ENCODE measurements at places on chromosomes 6 and 20.

DNA sequence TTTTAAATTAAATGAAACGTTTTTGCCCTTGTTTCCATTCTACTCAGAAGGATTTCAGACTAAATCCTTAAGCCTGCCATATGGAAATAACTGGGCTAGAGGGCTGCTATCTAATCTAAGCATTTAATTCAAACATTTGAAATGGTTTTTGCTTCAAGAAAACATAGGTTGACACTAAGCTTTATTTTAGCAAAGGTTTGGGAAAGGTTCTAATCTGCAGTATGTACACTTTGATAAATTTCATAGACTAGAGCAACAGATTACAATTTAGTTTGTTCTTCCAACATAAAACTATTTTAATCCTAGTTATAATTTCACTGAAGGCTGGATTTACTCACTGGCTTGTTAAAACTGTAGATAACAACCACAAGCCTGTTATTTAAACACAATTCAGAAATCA lies 72.1 kb downstream of the TMEM200A start:
- no peak for DNase-seq

GRCh38 chr20:45957021-45957941 lies 14.7 kb downstream of the ZNF335 start:
- DNase-seq, result no peak

DNA sequence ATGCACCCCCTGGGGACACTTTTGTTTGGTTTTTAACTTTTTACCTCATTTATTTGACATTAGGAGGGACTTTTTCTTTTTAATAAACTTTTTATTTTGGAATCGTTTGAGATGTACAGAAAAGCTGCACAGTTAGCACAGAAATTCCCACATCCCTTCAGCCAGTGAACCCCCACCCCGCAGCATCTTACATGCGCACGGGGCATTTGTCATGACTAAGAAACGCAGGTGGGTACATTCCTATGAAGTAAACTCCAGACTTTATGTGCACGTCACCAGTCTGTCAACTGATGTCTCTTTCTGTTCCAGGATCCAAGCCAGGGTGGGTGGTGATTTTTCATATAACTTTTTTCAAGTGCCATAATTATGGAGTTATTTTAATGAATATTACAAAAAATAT lies 4.9 kb upstream of the ZNF831 start:
- DNase-seq, result no peak

DNA sequence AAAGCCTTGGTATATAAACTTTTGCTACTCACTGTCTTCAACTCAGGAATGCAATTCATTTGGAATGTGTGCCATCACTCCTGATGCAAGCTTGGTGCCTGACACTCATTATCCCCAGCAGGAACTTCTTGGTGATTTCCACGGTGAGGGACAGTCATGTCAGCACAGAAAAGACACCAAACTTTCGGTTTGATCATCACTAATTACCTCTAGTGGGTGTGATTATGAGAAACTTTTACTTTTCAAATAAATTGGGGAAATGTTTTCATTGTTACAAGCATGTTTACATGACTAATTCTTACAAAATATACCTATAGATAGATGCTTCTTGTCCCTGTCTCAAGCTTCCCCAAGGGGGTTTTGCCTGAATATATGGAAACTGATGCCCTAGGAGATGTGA lies 40.9 kb downstream of the RPP40 start:
- DNase-seq, result no peak

- DNase-seq, result no peak
These were observed 56.9 kb downstream of the PREX1 start for GRCh38 chr20:48770700-48771442.

GRCh38 chr6:157585274-157586087 lies 204.5 kb downstream of the ZDHHC14 start:
- no peak for DNase-seq

DNA sequence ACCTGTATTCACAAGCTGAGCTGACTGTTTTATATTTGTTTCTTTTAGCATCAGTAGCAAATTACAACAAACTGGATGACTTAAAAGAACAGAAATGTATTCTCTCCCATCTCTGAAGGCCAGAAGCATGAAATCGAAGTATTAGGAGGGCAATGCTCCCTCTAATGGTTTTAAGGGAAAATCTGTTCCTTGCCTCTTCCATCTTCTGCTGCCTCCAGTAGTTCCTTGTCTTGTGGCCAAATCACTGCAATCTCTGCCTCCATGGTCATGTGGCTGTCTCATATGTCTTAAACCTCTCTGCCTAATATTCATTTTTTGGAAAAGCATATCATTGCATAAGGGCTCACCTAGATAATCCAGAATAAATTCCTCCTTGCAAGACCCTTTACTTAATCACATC lies 25.2 kb upstream of the ASCC3 start:
- no peak for DNase-seq

DNA sequence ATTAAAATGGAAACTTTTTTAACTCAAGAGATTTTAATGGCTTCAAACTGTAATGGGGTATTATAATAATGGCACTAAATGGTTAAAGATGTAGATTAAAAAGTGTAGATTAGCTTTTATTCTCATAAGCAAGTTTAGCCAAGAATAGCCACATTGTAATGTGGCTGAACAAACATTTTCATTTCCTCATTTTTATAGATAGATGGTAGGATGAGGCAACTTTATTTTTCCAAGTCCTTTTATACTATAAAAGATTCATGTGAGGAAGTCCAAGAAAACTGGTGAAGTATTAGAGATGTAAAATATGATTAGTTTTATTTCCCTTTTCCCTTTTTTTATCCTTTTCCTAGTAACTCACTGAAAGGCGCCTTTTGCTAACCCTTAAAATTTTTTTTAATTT lies 88.8 kb downstream of the ATRN start:
- DNase-seq, result no peak

- DNase-seq, result peak; percentile 76
These were observed 26.5 kb downstream of the GHRH start for GRCh38 chr20:37235065-37235464.

GRCh38 chr6:164246082-164246481 lies 831.6 kb downstream of the QKI start:
- DNase-seq, result no peak

GRCh38 chr20:1803061-1803931 lies 91.9 kb upstream of the SIRPA start:
- DNase-seq, result no peak

DNA sequence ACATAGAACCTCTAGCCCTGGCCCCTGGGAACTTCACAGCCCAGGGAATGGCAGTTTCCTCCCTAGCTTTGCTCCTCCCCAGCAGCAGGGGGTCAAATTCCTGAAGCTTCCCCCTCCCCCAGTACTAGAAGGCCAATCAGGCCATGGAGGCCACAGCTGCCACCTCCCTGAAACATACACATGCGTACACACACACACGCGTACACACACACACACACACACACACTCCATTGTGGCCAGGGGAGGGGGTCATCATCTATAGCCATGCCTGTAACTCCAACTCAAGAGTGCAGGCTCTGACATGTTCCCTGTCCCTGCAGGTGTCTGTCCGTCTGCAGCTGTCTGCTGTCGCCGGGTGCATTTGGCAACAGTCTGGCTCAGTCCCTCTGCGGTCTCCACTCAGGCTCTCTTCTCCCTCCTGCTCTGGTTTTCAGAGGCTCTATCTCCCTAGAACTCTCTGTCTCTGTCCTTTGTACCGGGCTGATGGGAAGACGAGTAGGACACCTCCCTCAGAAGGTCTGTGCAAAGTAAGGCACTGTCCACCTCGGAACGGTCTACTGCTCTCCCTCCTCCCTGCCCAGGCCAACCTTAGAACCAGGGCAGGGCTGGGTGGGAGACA lies 1.4 kb downstream of the LRFN2 start:
- DNase-seq, result peak; percentile 56

- no peak for DNase-seq
These were observed 101.2 kb upstream of the TIAM2 start for GRCh38 chr6:154893917-154894316.

GRCh38 chr6:91743756-91744155 lies 1156.9 kb upstream of the MAP3K7 start:
- DNase-seq, result no peak

DNA sequence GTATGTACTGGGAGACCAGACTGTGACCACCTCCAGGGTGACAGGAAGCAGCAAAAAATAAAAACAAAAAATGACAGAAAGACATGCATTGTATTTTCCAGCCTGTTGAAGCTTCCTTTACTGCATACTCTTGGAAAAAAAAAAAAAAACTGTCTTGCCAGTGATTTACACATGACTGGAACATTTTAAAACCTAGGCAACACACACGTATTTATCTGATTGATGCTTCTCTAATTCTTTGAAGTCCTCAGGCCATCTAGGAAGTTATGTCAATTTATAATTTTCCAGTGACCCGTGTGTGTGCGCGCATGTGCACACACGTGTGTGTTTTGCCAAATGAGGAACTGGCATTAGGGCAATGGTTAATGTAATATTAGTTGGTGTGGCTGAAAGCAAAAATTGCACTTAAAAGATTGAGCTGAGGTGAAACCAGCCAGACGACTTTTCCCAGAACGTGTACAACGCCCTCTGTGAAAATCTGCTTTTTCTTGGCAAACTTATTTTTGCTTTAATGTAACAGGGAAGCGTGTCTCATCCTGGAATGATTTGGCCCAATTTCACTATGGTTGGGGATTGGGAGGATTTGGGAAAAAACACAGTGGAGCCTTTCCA lies 315.2 kb downstream of the TFAP2A start:
- no peak for DNase-seq

DNA sequence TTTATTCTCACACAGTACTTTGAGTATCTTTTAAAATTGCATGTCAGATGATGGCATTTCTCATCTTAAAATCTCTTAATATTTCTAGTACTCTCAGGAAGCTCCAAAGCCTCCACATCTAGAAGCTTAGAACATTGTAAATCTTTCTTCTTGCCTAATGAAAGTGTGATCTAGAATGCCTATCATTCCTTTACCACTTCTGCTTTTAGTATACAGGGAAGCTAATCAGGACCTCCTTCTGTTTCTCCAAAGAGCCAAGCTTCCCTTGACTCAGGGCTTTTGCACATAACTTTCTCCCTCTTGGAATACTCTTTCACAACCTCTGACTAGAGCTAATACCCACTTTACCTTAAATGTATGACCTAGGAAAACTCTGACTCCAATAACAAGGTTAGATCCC lies 7.5 kb upstream of the ELOVL4 start:
- no peak for DNase-seq

DNA sequence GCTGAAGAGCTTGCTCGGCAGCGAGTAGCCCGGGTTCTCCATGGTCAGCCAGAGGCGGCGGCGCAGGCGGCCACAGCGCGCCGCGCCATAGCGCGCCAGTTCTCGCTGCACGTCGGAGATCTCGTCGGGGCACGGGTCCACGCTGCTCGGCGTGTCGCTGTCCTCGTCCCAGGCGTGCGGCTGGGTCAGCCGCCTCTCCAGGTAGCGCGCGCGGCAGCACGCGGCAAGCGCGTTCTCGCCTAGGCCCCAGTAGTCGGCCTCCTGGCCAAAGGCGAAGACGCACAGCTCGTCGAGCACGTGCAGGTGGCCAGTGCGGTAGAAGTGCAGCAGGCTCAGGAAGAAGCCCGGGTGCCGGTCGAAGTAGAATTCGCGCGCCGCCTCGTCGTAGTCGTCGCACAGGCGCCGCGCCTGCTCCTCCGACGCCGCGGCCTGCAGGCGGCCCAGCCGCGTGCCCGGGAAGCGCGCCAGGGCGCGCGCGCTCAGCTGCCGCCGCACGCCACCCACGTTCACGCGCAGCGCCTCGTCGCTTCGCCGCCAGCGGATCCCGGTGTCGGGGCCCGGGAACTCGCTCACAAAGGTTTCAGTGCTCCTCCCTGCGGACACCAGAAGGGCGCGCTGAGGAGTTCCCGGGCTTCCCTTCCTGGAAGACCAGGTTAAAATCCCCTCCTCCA lies 2.7 kb downstream of the KCNS1 start:
- DNase-seq, result no peak

DNA sequence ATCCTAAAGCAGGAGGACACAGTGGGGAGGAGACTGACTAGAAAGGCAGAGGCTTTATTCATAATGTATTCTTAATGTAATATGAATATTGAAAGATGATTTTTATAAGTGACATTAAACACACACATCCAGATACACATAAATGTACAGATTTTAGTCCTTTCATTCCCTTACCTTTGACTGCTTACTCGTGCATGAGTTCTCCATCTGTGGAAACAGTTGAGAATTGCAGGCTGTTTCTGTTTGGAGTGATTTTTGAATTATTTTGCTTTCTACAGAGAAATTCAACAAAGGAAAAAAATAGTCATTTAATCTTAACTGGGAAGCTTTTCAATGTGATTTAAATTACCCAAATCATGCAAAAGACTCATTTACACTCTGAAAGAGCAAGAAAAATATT lies 136.5 kb downstream of the RIMS1 start:
- no peak for DNase-seq

DNA sequence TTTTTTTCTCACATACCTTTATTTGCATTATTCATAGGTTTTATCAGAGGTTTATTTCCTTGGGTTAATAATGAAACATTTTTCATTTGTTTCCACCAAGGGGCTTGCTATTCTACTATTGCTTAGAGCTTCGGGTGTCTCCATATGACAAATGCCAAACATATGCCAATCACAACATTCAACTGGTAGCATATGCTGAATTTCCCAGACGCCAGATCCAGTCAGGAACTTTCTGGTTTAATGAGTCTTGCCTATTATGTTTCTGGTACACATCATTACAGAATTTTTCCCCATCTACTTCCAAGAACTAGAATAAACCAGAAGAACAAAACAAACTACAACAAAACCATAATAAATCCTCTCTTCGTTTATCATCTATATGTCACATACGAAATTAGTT lies 180.7 kb downstream of the PRKN start:
- no peak for DNase-seq

DNA sequence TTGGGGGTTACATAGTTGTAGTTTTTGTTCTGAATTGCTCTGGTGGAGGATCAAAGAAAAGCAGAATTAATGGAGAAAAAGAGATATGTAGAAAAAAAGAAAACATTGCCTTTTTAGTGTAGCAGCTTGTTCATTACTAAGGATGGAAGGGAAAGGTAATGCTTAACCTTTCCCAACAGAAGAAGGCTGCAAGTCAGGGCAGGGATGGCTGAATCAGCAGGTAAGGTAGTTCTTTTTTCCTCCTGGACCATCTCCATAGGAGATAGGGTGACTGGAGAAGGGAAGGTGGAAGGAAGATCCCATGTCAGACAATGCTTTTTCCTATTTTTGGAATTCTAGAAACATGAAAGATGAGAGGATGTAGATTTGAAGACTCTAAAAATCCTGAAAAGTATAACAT lies 79.4 kb upstream of the SUPT3H start:
- DNase-seq, result no peak

DNA sequence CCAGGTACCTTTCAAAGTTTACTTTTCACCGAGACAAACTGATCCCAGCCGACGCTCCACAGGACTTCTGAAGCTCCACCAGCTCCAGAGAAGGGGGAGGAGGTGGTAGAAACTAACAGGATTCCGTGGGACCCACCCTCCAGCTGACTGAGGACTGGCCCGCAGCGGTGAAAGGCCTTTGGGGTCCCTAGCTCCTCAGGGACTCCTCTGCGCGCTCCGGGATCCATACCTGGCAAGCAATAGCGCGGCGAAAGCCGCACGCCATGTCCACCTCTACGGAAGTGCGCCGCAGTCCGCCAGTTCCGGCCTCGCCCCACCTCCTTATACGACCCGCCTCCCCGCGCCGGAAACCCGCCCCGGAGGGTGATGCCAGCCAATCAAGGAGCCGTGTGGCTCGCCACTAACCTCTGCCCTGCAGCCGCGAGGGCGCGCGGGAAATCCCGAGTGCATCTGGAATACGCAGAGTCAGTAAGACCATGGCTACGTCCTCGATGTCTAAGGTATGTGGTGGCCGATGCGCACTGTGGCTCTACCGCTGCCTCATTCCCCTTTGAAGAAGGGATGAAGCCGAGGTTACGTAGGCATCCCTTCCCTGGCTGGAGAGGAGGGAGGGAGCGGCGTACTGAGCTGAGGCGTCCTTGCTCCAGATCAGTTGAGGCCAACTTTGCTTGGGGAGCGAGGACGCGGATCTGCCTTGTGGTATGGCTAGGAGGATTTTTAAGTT lies at the start of the genes ORC3 and RARS2:
ORC3 (plus strand) TSS at position 443 of the 724 bp plus-strand sequence; CDS start at position 477, 34 bp downstream.
RARS2 (minus strand) TSS at position 295 of the 724 bp plus-strand sequence; CDS start at position 265, 30 bp downstream.
- DNase-seq, result peak; percentile 98

- DNase-seq, result no peak
These were observed 5.8 kb downstream of the BTN3A3 start for GRCh38 chr6:26445934-26446667.
